ENCODE measurements at places on chromosomes 1 and 21.

GRCh38 chr1:172224871-172225270, 195.6 kb upstream of the C1orf105 start:
- DNase-seq, result no peak

- DNase-seq, result no peak
Measured at GRCh38 chr21:33117101-33117888, 47.4 kb downstream of the OLIG1 start.

DNA sequence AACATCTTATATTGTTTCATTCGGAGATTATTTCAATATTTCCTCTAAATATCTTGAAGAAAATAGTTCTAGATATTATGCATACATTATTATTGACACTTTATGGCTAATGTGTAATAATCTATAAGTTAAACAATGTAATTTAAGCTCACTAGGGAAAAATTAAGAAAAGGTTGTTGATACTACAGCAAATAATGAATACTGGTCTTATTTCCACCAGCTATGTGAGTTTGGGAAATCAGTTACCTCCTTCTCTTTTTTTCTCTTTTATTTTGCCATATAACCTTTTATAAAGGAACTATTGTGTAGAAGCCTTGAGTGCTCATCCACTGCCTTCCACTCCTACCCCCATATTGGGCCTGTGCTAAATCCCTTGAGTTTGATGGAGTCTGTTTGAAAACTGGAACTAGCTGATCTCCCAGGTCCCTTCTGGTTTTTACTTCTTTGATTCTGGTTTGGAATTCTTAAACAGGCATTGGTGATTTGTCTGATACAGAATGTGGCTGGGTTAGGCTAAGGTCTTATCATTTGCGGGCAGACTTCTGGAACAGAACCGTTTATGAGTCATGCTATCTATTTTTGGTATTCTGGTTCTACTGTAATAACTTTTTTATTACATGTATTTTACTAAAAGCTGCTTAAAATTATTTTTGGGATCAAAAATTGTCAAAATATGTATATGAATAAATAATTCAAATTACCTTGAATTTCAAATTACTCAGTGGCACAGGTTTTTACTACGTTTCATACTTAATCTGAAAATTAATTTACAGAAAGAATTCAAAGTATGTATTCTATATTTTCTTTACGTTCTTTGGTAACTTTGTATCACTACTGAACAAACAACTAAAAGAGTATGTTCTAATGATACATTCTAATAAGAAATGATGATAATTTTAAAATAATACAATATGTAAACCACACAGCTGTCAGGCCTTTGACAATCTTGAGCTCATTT, 5.0 kb upstream of the CDC14A start:
- DNase-seq, result no peak

DNA sequence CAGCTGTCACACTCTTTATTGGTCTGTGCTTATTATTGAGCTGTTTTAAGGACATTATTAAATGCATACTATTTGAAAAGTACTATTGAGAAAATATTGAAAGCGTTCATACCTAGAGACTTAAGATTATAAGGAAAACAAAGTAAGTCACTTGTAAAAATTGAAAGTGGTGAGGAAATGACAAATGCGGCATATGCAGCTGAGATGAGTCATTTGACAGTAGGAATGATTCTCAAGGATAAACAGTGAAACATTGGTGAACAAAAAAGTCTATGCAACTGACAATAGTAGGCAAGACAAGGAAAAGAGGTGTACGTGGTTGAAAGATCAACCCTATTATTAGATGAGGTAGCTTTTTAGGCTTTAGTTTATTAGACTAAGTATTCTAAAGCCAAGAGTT, 82.6 kb upstream of the MAP10 start:
- DNase-seq, result no peak

All from GF-D8 (cell line).